NCI-H2107 (cell line): ENCODE measurements at places on chromosomes 5 and 9.

DNA sequence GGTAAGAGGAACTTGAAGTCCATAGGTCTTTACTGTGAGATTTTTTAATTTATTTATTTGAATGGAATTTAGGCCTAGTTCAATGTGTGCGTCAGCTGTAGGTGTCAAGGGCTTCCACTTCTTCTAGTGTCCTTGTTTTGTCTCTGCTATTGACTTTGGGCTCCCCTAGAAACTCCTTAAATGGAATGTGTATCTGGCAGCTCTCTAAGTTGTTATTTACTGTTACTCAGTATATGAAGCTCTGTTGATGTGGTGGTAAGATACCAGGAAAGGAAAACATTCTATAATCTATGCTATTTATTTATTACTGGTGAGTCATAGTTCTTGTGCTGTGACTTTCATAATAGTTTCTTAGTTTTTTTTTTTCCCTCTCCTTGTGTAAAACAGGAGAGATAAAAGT is 97.1 kb downstream of the GABRA1 start:
- DNase-seq: no peak

GRCh38 chr5:68141494-68141893 is 74.1 kb upstream of the PIK3R1 start:
- no peak for DNase-seq

DNA sequence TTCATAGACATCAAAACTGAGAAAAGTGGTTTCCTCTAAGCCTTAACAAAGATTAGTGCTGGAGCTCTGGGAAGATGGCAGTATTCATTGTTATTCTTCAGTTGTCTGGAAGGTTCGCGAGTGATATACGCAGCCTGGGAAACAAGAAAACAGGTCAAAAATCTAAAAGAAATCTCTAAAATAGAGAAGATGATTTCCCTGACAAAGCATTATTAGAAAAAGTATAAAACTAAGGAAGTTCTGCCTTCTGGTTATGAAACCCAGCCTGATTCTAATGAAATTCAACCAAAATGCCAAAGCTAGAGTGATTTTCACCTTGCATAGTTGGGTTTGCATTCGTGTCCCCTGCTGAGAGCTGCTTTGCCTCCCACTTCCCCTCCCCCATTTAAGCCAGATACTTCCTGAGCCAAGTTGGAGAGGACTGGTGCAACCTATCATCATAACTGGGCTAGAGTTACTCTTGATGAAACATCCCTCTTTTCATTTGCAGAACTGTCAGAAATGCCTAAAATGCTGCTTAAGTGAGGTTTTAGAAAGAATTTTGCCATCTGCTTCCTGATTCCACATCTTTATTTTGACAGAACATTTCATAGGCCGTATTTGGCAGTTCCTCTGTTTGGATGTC is 48.4 kb downstream of the NDFIP1 start:
- DNase-seq: no peak

DNA sequence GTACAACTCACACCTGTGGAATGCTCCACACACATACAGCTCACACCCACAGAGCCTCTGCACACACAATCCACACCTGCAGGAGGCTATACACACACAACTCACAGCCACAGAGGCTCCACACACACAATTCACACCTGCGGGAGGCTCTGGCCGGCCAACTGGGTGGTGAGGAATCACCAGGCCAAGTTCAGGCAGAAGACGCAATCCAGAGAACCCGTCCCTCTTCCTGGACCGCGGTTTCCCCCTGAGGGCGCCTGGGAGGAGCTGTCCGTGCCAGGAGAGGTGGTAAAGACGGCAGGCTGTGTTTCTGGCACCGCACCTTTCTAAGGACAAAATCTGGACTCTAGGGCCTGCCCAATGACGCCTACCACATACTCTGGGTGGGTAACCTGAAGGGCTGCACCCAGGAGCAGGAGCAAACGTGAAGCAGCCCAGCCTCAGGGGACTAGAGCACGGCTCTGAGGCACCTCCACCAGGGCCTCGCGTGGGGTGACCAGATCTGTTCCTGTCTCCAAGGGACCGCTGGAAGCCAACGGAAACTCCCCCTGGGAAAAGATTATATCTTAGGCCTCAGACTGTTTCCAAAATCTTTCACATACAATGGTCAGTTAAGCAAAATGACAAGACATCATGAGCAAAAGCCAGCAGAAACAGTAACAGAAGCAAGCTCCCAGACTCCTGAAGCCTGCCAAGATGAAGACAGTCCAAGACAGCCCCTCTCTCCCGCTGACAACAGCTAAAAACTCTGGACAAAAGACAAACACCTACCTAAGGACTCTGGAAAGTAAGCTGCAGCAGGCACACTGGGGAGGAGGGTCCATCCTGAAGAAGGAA is 16.9 kb downstream of the CAMSAP1 start:
- no peak for DNase-seq

GRCh38 chr9:116812231-116813030 is 125.3 kb downstream of the TRIM32 start:
- DNase-seq: no peak

DNA sequence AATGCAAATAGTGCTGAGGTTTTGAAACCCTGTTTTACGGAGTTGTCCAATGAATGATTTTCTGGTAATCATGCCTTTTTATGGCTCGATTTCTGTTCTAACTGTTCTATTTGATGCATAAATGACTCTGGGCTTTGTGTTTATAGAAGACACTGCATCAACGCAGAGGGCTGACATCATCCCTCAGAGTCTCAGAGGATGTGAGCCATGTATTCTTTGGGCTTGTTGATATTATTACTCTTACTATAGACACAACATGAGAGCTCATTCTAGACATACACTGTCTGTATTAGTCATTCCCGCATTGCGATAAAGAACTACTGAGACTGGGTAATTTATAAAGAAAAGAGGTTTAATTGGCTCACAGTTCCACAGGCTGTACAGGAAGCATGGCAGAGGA is 31.6 kb downstream of the CDH6 start:
- no peak for DNase-seq

DNA sequence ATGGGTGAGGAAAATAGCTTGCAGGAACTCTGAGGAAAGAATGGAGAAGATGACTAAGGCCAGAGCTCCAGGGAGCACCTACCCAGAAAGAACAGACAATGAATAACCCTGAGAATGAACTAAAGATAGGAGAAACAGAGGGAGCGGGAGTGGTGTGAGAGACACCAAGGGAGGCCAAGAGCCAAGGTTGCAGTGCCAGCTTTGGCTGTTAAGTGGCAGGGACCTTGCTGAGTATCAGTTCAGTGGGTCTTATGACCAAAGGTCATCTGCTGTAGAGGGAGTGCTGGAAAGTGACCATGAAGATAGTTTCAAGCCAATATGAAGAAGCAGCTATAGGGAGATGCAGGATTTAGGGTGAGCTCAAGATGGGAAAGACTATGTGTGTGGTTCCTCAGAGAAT is 16.7 kb downstream of the P4HA2 start:
- DNase-seq: no peak

DNA sequence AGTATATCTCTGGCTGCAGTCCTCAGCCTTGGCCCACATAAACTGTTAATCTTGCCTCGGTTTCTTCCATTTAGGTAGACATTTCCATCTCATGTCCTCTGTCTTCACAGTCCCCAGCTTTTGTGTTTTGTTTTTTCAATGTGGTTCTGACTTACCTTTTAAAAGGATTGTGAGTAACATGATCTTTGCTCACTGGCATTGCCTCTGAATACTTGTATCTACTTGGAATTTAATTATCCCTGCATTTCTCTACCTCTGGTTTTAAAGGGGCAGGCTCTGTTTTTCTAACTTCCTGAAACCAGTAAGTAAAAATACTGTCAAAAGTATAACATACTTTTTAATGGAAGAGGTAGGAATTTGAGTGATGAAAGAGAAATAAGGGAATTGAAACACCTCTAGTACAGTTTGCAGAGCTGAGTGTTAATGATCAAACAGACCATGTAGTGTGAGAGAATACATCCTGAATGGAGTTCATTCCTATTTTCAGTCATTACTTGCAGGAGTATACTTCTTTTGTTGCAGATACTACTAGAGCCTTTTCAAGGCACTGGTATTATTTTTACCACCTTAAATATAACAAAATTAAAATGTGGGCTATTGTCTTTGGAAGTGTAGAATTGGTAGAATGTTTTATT is 62.6 kb downstream of the MTREX start:
- no peak for DNase-seq

DNA sequence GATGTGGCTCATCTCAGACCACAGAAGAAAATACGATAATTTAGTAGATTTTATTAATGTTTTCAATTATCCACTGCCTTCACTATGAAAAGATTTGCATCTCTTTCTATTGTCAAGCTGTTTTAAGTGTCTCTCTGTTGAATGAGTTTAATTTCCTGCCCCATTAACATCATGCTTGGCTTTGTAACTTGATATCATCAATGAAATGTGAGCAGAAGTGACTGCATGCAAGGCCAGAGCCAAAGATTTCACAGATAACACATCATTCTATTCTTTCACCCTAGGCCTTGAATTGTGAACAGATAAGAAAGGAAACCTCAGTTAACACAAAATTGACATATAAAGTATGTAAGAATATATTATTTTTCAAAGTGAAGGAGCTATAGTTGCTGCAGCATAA is 986.4 kb upstream of the CDH18 start:
- no peak for DNase-seq

DNA sequence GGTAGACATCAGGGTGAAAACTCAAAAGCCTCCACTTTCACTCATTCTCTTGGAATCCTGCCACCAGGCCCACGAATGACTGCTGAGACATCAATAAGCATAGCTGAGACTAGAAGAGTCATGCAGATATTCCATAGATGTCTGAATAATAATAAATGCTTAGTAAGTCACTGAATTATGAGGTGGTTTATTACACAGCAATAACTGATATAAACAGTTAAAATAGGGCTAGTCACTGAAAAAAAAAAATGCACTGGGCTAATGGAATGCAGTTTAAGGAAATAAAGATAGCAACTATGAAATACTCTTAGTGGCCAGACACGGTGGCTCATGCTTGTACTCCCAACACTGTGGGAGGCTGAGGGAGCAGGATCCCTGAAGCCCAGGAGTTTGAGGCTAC is 262.8 kb upstream of the CDH6 start:
- no peak for DNase-seq

- DNase-seq: no peak
Observed at GRCh38 chr5:17802256-17802655, 168.0 kb downstream of the TAF11L14 start.

DNA sequence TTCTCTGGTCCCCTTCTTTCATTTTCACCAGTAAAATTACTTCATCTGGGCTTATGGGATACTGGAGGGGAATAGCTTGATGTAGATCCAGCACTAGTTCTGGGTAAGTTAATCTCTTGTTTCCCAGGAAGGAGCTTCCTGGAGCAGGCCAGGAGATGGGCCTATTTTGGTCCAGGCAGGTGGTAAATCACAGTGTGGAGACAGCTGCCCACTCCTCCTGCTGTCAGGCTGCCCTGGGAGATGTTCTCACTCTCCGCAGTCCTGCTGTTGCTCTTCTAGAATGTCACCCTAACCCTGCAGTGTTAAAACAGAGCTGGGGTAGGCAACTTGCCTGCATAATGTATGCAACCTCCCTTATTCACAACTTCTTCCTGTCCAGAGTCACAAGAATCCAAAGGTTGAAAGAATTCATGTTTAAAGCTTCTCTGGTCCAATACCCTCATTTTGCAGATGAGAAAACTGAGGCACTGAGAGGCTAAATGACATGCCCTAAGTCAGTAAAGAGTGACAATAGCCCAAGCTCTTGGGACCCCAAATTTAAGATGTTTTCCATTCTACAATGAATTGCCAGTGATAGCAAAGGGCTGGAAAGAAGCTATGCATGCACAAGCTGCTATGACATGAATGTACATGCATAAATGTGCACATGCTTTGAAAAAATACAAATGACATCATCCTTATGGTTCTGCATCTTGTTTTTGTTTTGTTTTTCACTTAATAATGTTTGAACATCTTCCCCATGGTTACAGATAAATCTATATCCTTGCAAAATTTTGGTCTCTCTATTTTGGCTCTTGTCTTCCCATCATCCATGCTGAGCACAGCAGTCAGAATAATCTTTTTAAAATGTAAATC is 71.8 kb upstream of the ADRA1B start:
- DNase-seq: no peak

DNA sequence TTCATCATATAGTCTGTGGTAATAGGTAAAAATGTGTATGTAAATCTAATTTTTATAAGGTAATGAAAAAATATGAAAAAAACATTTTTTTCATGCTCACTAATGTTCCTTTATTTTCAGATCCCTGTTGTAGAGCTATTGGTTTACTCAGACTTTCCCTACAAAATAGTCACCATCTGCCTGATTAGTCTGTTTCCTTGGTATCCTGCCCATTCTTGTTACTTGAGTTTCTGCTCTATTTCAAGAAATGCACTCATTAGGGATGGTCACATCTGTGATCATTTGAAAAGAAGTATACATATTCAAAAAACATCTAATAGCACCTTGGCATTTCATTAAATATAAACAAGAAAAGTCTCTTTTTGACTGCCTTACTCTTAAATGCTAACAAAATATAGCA is 21.6 kb upstream of the RASA1 start:
- no peak for DNase-seq

- DNase-seq: no peak
Observed at GRCh38 chr9:79140751-79141150, 431.0 kb upstream of the TLE4 start.

- DNase-seq: no peak
Observed at GRCh38 chr9:130872508-130872907, 24.1 kb downstream of the QRFP start.

- no peak for DNase-seq
Observed at GRCh38 chr5:34008802-34009201, 952 bp upstream of the AMACR start.

DNA sequence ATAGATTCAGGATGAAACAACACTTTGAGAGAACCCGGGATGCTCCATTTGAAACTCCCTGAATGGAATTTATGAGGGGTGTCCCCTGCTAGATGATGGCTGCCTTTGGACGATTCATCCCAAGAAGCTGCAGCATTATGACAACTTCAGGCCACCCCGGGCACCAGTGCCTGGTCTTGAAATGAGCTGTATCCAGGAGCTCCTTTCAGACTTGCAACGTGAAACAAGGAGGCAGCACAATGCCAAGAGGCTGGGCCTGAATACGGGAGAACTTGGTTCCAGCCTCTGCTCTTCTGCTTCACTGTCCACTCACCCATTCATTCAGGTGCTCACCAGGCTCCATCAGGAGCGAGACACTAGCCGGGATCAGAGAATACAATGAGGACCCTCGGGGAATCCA is 78.3 kb downstream of the STK10 start:
- no peak for DNase-seq

GRCh38 chr9:128731093-128731492 is 7.2 kb upstream of the ZDHHC12 start:
- no peak for DNase-seq

- no peak for DNase-seq
Observed at GRCh38 chr5:9444346-9444745, 101.5 kb downstream of the SEMA5A start.

- DNase-seq: no peak
Observed at GRCh38 chr5:171142617-171143016, 166.4 kb upstream of the TLX3 start.
